ENCODE measurements at places on chromosomes 6 and 20.

- peak; percentile 53 for DNase-seq
Measured at GRCh38 chr6:24357336-24358218, at the start of gene DCDC2. DCDC2 (minus strand) TSS chr6:24358059; CDS start chr6:24357750, 309 bp downstream.

DNA sequence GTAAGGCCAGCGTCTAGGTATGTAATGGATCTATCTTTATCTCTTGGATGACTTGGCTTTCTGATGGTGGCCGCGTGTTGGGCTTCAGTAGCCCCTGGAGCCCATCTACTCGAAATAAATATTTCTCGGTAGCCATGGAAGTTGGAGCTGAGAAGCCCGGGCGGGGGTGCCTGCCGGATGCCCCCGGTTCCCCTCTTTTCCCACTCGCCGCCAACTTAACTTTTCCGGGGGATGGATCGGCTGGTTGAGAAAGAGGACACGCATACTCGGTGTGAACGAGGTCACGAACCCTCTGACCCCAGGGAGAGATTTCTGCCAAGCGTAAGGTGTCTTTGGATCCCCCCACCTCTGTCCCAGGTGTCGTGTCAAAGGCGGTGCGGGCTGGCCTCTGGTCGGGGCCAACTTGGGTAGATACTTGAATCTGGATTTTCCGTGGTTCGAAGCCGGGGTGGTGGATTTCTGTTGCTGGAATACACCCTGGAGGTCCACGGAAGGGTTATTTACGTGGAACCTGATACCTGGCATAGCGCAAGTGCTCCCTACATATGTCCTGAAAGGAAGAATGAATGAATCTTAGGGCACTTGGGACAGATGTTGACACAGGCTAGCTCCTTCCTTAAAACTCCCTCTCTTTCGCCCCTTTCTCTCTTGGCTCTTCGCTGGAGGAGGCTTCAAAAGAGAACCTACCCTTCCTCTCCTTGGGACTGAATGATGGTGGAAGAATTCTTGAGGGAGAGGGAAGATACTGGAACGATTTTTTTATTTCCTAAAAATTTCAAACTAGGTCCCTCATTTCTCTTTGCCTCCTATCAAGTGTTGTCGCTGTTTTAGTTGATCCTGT, 996 bp downstream of the DOK5 start:
- DNase-seq: no peak

GRCh38 chr20:62040381-62040922, 25.2 kb downstream of the TAF4 start:
- no peak for DNase-seq

DNA sequence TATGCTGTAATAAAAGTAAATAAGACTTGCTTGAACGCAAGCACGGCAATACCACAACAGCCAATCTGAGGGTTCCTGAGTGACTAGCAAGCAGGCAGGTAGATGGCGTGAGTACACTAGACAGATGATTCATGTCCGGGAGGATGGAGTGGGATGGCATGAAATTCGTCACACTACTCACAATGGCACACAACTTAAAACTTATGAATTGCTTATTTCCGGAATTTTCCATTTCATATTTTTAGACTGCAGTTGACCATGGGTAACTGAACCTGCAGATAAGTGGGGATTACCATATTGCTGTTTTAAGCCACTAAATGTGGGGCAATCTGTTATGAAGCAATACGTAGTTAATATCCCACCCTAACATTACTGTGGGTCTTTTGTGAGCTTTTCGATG, 93.6 kb upstream of the NFATC2 start:
- no peak for DNase-seq

- DNase-seq: no peak
Measured at GRCh38 chr6:111730864-111731263, 125.2 kb upstream of the TRAF3IP2 start.

GRCh38 chr6:4487538-4487937, 288.7 kb upstream of the CDYL start:
- DNase-seq: peak; percentile 31

DNA sequence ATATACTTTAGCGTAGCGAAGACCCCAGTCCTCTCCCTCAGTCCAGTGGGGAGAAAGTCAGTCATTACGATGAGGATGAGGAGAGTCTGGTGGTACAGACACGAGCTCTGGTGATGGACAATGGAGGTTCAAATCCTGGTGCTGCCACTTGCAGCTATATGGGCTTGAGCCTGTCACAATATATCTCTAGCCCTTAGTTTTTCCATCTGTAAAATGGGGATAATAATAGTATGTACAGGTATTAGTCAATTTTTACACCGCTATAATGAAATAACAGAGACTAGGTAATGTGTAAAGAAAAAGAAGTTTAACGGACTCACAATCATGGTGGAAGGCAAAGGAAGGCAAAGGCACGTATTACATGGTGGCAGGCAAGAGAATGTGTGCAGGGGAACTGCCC, 237.9 kb downstream of the BCAS1 start:
- no peak for DNase-seq

DNA sequence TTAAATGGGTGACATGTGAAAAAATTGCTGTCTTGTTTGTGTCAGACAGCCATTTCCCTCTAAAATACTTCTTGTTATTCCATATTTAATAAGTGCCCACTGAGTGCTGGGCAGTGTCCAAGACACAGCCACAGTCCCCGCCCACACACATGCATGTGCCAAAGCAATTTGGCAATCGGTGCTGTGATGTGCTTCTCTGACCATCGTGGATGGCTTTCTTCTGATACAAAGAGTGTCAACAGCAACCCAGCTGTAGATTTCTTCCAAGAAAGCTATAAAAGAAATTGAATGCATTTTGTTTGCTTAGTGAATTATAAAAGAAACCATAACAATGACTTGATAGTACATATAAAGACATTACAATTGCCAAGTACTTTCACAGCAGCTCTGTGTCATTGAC, 140.5 kb upstream of the ATXN1 start:
- DNase-seq: no peak

GRCh38 chr6:31111712-31112111, 663 bp downstream of the C6orf15 start:
- DNase-seq: no peak

- no peak for DNase-seq
Measured at GRCh38 chr6:80642452-80642851, 536.0 kb downstream of the BCKDHB start.

DNA sequence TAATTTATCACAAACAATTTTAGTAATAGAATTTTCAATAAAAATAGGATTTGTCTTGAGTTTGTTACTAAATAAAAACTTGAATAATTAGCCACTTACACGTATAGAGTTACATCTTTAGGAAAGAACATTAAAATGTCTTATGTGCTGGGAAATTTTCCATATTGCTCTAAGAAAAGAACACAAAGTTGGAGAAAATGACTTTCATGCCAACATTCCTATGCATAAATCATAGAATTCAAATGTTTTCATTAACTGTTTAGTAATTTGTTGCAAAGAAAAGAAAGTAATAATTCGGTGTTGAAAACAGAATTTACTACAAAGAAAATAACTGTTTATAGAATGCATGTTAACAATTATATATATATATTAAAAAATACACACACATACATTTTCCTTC, 4.7 kb upstream of the TBC1D32 start:
- DNase-seq: no peak

GRCh38 chr20:4320291-4320690, 304.9 kb upstream of the RNF24 start:
- DNase-seq: no peak

DNA sequence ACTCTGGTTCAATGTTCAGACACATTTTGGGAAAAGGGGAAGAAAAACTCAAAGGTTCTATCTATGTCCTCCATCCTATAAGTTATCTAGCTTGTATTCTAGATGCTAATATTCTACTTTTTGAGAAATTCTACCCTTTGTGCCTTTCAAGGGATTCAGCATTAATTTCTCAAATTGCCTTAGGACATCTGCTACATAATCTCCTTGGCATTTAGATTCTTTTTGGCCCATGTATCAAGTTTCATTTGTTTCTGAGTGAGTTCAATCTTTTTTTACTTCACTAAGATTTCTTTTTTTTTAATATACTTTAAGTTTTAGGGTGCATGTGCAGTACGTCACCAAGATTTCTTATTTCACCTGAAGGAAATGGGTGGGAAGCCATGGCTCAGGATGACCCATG, 232.7 kb upstream of the TENT5A start:
- no peak for DNase-seq

DNA sequence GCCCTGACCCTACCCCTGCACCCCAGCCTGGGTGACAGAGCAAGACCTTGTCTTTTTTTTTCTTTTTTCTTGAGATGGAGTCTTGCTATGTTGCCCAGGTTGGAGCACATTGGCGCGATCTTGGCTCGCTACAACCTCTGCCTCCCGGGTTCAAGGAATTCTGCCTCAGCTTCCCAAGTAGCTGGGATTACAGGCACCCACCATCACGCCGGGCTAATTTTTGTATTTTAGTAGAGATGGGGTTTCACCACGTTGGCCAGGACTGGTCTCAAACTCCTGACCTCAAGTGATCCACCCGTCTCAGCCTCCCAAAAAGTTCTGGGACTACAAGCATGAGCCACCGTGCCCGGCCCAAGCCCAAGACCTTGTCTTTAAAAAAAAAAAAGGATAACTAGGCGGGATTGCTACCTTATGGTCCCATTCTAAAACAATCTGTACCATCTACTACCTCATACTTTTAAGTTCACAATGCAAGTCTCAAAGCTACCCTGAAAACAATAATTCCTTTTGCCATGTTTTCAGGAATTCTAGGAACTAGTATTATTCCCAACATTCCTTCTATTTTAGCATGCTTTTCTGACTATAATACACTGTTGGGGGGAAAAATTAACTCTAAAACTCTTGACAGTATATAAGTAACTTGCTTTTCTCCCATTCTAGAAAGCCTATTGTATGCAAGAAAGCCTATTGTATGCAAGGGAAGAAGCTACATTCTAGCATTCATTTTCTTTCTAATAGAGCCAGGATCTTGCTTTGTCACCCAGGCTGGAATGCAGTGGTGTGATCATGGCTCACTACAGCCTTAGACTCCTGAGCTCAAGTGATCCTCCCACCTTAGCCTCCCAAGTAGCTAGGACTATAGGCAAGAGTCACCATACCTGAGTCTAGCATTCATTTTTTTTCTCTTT, 6.6 kb downstream of the TUBB start:
- DNase-seq: no peak

DNA sequence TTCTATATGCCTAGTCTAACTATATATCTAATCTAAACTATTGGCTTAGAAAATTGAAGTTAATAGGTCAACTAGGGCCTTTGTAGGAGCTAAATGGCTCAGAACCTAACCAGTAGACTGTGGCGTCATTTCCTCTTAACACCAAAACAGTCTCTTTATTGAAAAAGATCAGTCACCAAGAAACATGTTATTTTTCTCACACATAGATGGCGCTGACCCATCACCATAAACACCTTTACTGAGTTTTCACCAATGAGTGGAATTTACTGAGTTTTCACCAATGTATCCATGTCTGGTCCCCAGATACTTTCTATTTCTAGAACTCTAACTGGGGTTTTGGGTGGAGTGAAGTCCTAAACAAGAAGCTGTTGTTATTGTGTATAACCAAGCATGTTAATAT, 636.0 kb downstream of the BCKDHB start:
- DNase-seq: peak; percentile 16

- DNase-seq: no peak
Measured at GRCh38 chr6:82074556-82074955, 173.0 kb downstream of the IBTK start.

GRCh38 chr20:1867495-1868260, 27.5 kb upstream of the SIRPA start:
- no peak for DNase-seq

DNA sequence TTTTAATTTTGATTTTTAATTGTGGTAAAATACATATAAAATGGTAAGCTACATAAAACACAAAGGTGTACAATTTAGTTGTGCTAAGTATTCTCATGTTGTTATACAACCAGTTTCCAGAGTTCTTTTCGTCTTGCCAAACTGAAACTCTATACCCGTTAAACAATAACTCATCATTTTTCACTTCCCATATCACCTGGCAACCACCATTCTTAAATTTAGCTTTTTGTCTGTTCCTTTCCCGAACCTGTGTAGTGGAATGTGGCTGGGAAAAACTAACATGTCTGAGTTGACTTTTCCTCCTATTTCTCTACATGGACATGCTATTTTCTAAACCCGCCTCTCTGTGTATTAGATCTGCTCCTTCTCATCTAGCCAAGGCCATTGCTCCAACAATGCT, 27.6 kb downstream of the RPRD1B start:
- DNase-seq: no peak

DNA sequence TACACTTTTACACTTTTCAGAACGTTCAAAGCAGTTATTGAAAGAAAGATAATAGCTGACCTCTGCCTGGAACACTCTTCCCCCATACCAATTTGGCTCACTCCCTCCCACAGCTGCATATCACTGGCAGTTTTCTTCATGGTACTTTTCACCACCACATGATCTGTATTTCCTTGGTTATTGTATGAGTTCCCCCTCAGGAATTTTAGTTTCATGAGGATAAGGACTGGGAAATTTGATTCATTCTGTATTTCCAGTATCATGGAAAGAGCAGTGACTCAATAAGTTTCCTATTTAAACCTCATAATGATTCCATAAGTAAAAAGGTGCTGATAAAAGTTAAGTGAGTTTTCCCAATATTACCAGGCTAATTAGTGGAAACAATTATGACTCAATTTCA, 16.0 kb downstream of the HTR1B start:
- no peak for DNase-seq

- peak; percentile 87 for DNase-seq
Measured at GRCh38 chr6:28643017-28643740, 117.5 kb downstream of the GPX5 start.

GRCh38 chr6:34249469-34250261, 859 bp upstream of the SMIM29 start:
- DNase-seq: no peak

GRCh38 chr6:74066168-74066871, 370.3 kb downstream of the CD109 start:
- no peak for DNase-seq

GRCh38 chr6:139442188-139442671, 67.8 kb upstream of the CITED2 start:
- no peak for DNase-seq

- DNase-seq: no peak
Measured at GRCh38 chr6:20539387-20539786, 5.1 kb downstream of the CDKAL1 start.

Measured in RCC 7860 (cell line).